ENCODE measurements at places on chromosomes 12 and 14. TPM values are rescaled to one million over a fixed set of nuclear protein-coding genes. Genes with fewer than 3 reads are reported as not detected.

Gene TSPAN19
- total RNA-seq, result not detected

Gene KLRK1
- not detected for total RNA-seq

Gene ENDOU
- 3.4 TPM for total RNA-seq

Gene TSPAN9
- total RNA-seq, result 5.8 TPM

Data from airway epithelial cell (primary cell).